Stimulated activated CD4-positive, alpha-beta T cell treated with anti-CD3 and anti-CD28 coated beads, Interleukin-15, amount 100 ng/mL, for 48 hours (primary cell): ENCODE measurements at places on chromosomes 3 and 15.

GRCh38 chr3:83934192-83935021 lies 1024.4 kb upstream of the CADM2 start:
- no peak for DNase-seq

GRCh38 chr3:72597756-72598195 lies 250.5 kb downstream of the SHQ1 start:
- DNase-seq: no peak

GRCh38 chr15:89346516-89347231 lies 12.1 kb upstream of the POLG start:
- no peak for DNase-seq

DNA sequence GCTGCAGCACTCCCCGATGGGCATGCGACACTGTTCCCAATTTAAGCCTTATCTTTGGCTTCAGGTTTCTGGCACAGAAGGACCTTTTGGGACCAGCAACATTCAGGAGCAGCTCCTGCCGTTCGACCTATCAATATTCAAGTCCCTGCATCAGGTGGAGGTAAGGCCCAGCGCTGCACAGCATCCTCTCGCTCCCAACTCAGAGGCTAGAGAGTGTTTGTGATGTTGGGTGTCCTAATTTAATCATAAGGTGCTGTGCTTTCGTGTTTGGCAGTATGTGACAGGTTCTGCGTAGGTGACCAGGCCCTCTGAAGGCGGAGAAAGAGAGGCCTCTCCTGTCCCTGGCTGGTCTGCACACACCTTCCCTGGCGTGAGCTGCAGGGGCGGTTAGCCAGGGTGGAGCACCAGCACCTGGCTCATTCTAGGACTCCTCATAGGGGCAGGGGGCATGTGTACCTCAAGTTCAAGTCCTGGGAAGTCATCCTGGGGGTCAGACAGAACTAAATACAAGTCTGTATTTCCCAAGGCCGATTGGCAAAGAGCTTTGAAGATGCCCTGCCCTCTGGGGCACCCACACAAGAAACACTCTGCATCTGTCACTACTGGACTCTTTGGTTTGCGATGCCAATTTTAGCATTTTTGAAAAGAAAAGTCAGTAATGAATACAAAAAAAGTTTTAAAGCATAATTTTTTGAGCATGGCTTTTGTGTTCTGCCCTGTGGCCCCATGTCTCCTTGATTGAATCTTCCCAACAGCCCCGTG lies 17.0 kb downstream of the NISCH start:
- DNase-seq: no peak

GRCh38 chr3:157807280-157807679 lies 298.9 kb downstream of the SHOX2 start:
- DNase-seq: no peak

GRCh38 chr3:142586803-142587406 lies 8.4 kb upstream of the ATR start:
- DNase-seq: no peak

DNA sequence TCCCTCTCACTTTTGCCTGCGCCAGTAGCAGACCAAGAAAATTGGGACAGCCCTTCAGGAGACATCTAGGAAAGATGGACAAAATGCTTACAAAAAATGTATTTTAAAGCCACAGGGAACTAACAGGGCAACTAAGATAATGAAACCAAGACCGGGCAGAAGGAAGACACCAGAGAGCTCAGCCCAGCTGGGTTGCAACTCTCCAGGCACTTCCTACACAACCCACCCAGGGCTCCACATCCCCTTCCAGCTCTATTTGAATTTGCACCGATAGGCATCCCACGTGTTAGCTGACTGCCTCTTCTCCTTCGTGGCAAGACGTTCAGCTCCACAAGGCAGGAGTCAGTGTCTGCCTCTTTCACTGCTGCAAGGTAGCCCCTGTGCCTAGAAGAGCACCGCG lies 6.6 kb upstream of the ATP10A start:
- no peak for DNase-seq

- DNase-seq: no peak
Observed at GRCh38 chr3:126501736-126502135, 15.8 kb downstream of the UROC1 start.

GRCh38 chr3:18027161-18027939 lies 284.9 kb upstream of the TBC1D5 start:
- no peak for DNase-seq

DNA sequence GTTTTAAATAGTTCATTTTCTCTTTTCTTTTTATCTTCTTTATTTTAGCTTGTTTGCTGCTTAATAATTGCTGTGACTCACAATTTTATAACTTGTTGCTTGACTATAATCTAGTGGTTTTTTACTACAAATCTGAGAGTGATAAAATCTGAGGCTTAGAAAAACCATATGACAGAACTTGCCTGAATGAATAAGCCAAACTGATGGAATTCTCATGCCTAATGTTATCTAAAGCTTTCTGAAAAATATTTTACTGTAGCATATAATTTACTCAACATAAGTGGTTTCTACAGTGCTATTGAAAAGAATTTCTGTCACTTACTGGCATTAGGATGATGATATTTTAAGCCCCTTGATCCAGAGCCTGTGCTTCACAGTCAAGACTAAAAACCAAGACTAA lies 175.1 kb downstream of the VGLL3 start:
- no peak for DNase-seq

DNA sequence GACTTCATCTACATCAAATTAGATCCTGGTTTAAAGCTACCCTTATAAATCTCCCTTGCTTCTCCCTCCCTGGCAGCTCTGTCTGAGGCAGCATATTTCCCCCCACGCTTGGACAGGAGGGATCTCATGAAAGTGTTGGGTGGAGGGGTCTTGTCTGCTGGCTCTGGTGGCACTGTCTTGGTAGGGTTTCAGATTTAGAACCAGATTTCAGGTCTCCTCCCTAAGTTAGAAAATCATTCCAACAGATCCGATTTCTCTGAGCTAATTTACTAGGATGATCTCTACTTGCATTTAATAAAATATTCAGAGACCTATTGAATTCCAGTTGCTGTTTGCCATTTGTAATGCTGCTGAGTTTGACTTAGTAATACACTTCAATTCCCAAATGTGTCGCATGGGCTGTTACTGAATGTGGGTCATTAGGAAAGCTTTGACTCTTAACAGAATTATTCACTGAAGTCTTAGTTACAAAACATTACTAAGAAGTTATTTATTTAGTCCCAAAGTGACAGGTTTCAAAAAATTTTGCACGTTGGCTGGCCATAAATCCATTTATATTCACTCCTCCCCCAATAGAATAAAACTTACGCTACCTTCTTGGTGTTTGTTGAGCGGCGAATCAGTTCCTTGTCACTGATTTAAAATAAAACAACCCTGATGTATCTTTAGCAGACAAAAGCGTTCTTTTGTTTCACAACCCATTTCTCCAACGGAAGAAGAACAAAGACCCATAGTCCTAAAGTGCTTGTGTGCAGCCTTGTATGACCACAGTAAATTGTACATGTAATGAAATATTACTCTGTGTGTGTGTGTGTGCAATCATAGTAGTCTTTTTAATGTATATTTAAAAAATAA lies 84.5 kb downstream of the TRAK1 start:
- DNase-seq: no peak

DNA sequence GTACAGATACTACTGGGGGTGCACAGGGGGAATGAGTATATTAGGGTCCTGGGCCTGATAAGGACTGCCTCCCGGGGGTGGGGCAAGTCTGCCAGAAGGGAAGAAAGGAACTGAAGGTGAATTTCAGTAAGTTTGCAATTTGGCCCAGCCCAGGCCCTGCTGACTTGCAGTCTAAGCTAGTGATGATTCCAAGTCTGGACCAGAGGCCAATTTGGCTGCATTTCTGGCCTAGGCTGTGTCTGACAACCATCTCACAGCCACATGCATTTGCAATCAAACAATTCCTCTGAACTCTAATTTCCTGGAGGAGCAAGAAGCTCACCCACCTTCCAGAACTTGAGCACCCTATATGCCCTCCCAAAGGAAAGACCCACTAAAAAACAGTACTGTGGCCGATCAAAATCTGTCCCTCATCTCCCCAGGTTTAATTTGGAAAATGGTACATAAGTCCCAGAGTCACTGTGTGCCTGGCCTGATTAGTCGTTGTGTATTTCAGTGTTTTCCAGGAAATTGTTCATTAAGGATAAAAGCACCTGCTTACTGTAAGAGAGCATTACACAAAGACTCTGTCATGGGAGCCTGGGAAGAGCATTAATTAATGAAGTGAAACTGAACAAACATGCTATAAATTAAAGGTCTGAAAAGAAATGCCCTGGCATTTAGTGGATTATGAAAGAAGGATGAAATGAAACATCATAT lies 114.5 kb downstream of the MEGF11 start:
- no peak for DNase-seq

GRCh38 chr15:76162036-76162398 lies 102.2 kb downstream of the TMEM266 start:
- no peak for DNase-seq

GRCh38 chr3:18211116-18211515 lies 214.0 kb downstream of the SATB1 start:
- DNase-seq: no peak

DNA sequence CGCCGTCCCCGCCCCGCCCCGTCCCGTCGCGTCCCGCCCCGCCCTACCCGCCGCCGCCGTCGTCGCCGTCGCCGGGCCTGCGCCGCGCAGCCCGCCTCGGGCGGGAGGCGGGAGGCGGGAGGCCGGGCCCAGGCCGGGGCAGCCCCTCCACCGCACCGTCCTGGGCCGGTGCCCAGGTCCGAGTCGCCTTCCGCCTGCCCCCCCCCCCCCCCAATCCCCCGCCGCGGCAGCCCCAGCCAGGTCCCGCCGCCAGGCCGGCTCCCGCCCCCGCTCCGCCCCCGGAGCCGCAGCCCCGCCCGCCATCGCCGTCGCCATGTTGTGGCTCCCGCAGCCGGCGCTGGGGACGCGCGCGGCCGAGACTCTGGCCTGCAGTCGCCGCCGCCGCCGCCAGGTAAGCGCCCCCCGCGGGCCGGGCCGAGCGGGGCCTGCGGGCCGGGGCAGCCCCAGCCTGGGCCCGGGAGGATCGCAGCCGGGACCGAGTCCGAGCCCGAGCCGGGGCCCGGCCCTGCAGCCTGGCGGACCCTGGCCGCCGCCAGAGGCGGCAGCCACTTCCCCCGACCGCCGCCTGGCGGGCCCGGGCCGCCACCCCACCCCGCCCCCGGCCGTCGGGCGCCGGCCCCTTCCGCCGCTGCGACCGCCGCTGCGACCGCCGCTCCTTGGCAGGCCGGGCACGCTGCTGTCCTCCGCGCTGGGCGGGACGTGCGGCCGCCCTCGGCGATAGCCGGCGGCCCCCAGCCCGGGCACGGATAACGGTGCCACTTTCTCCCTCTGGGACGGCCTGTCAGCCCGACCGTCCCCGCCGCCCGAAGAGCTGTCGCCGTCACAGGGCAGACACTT lies at the start of gene ZNF592:
ZNF592 (plus strand) TSS at position 319 of the 837 bp plus-strand sequence. CDS start 34,084 bp downstream, outside the sequence.
- no peak for DNase-seq

DNA sequence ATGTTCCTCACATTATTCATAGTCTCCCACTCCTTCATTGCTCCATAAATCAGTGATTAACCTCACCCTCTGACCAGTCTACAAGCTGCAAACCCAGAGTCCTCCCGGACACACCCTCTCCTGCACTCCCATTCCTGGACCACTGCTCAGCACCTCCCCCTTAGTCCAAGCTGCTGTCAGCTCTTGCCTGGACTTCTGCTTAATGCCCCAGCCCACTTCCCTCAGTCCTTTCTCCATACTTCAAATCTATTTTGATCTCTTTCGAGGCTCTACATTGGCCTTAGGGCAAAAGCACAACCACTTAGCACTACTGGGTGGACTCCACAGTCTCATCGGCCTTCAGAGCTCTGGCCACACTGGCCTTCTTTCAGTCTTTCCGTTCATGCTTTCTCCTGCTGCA lies 79.4 kb upstream of the FAM98B start:
- no peak for DNase-seq

- no peak for DNase-seq
Observed at GRCh38 chr3:128392818-128393544, 73.7 kb downstream of the DNAJB8 start.

DNA sequence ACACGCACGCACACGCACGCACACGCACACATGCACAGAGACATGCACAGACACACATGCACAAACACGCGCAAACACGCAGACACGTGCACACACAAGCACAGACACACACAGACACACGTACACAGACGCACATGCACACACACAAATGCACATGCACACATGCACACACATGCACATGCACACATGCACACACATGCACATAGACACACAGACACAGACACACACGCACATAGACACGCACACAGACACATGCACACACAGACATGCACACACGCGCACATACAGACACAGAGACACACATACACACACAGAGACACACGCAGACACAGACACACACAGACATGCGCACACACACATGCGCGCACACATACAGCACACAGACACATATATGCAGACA lies 26.4 kb upstream of the PIGZ start:
- no peak for DNase-seq

DNA sequence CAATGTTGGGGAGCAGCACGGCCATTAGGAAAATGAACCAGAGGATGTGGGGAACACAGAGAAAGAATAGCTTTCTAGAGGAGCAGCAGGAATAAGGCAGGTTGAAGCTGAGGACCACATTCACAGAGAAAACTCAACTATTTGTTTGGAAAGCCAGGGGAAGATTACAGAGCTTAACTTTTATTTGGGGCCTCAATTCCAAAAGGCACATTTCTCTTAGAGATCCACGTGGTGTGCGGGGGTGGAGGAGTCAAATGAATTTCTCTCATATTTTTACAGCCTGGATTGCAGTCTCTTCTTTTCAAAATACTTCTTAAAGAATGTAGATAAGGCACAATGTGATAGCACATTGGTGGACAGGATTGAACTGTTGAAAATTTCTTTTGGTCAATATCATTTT lies 253.7 kb downstream of the ROBO1 start:
- no peak for DNase-seq

GRCh38 chr15:71202712-71203111 lies 87.4 kb downstream of the THSD4 start:
- DNase-seq: no peak

- DNase-seq: no peak
Observed at GRCh38 chr15:77064063-77064462, 6.8 kb downstream of the TSPAN3 start.

DNA sequence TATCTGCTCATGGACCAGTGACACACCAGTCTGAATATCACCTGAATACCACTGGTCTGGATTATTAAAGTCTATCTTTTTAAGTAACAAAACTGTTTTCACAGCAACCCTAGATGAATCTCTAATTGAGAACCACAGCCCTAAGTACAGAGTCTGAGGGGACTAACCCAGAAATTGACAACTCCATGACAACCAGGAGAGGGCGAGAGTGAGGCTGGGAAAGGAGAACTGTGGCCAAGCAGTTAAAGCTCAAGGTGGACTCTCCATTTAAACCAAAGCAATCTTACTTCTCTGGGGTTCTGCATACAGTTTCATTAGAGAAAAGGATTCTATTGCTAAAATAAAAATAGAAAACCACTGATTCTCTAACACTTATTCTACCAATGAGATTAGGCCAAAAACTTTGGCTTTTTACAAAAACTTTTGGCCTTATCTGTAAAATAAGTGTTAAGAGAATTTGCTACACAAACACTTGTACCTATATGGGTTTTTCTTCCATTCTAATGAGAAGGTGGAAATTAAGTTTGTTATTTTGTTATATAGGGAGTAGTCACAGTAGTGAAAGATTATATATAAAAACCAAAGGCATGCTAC lies 11.4 kb downstream of the NEK10 start:
- peak; percentile 24 for DNase-seq

- no peak for DNase-seq
Observed at GRCh38 chr3:191783024-191783423, 322.1 kb downstream of the PYDC2 start.

- no peak for DNase-seq
Observed at GRCh38 chr3:73874606-73875369, 250.0 kb upstream of the PDZRN3 start.

GRCh38 chr15:75738014-75738646 lies 25.5 kb upstream of the CSPG4 start:
- no peak for DNase-seq

- DNase-seq: no peak
Observed at GRCh38 chr15:58440158-58440910, 8.5 kb downstream of the LIPC start.
